ENCODE measurements at places on chromosomes 5 and 9.

GRCh38 chr9:132783006-132783405 is 95.1 kb downstream of the AK8 start:
- DNase-seq, result no peak

DNA sequence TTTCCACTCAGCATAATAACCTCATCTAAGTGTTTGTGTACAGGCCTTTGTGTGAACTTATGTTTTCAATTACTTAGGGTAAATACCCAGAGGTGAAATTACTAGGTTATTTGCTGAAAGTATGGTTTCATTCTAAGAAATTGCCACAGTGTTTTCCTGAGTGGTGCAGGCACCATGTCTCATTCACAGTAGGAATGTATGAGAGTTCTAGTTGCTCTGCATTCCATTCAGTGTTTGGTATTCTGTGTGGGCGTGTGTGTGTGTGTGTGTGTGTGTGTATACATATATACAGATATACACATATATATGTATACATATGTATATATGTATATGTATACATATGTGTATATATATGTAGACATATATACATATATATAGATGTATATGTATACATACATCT is 8.8 kb upstream of the SVEP1 start:
- DNase-seq, result no peak

GRCh38 chr5:94621763-94622162 is 3.3 kb downstream of the SLF1 start:
- no peak for DNase-seq

DNA sequence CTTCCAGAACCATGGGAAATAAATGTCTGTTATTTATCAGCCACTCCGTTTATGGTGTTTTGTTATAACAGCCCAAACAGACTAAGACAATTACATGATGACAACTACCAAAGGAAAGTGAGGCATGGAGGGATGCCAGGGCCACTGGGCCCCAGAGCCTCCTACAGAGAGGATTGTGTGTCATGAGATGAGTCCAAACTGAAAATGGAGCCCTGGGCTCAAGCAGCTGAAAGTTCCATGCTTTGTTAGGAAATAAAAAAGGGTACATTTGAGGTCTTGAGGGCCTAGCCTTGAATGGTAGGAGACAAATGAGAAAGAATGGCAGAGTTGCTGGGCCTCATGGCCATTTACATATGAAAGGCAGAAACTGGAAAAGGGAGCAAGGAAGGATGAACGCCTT is 586.5 kb downstream of the CETN3 start:
- no peak for DNase-seq

GRCh38 chr9:92658176-92658575 is 11.8 kb downstream of the IPPK start:
- no peak for DNase-seq

GRCh38 chr5:72459089-72459661 is 48.0 kb downstream of the ZNF366 start:
- no peak for DNase-seq

GRCh38 chr5:128081111-128081851 is 2.3 kb upstream of the SLC12A2 start:
- no peak for DNase-seq

DNA sequence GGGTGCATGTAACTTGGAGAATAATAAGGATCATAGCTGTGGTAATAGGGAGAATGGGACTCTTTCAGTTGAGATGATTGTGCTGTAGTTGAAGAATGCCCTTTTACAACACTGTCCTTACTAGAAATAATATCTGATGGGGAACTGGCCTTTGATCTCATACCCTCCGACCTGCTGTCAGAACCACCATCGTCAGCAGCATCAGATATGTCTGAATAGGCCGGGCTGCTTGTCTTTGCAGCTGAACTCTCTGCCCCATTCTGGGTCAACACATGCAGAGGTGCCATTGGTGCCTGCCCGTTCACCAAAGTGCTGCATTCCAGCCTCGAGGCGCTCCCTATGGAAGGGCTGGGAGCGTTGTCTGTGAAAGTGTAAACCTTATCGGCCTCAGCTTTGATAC is 99.1 kb downstream of the ZNF608 start:
- no peak for DNase-seq

DNA sequence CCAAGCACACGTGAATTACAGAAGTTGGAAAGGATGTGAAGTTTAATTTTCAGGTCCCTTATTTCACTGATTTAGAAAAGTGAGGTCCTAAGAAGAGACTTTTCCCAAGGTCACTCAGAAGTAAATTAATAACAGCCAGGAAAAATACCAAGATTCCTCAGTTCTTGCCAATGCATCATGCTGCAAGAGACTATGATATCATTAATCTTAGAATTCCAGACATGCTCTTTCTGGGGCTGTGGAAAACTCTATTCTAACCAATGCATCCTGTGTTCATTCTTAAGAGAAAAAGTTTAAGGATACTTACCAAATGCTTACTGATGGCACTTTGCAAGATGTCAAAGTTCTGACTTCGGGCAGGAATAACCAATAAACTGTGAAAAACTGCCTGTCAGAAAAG is 42.8 kb downstream of the TEX10 start:
- no peak for DNase-seq

GRCh38 chr9:104784098-104784497 is 20.2 kb downstream of the NIPSNAP3B start:
- DNase-seq, result no peak

DNA sequence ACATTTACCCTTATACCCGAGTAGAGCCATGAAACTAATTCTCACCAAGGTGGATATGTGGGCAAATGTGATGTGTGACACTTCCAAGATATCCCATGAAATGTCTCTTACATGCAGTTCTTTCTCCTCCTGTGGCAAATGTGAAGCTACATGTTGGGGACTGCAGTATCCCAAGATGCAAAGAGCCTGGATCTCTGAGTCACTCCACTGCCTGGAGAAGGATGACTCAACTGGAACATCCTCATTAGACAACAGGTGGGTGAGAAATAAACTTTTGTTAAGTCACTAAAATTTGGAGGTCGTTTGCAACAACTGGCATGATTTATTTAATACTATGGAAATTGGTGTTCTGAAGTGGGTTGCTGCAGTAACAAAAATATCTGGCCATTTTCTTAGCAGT is 36.5 kb upstream of the TENT4A start:
- DNase-seq, result no peak

GRCh38 chr5:91092859-91093783 is 290.0 kb downstream of the ARRDC3 start:
- no peak for DNase-seq

- no peak for DNase-seq
Observed at GRCh38 chr9:87392086-87392485, 105.6 kb upstream of the DAPK1 start.

DNA sequence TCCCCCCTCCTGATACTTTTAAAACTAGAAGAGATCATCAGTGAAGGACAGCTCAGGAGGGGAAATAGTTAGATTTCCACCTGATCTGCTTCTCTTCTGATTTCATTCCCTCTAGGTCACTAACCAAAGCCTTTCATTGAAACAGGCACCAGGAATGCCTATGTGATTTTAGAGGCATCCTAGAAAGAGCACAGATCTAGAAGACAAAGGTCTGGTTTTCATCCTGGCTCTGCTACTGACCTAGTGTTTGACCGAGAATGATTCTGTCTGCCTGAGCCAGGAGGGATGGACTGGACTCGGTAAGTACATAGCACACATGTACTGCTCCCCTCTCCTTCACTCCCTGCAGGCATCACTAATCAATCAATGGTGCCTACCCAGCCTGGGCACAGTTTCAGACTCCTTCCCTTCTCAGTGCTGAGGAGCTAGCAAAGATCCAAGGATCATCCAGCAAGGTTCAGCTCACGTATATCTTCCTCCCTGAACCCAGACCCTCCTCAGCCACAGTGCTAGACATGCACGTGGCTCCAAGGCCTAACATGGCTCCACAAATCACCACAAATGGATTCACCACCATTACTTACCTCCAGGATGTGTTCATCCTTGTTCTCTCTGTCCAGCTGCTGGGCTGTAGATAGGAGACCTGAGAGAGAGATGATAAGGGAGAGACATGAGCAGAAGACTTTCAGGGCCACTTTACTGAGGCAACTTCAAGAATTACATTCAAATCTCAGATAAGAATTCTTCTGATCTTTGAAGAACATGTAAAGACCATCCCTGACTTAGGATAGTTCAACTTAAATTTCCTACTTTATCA is 35.2 kb downstream of the FAT2 start:
- DNase-seq, result no peak

Data from activated CD8-positive, alpha-beta memory T cell treated with anti-CD3 and anti-CD28 coated beads for 1 hour (primary cell).